Left colon (tissue), 2 donors: ENCODE measurements at places on chromosomes 12 and 14. TPM values are rescaled to one million over a fixed set of nuclear protein-coding genes. Genes with fewer than 3 reads are reported as not detected.

DNA sequence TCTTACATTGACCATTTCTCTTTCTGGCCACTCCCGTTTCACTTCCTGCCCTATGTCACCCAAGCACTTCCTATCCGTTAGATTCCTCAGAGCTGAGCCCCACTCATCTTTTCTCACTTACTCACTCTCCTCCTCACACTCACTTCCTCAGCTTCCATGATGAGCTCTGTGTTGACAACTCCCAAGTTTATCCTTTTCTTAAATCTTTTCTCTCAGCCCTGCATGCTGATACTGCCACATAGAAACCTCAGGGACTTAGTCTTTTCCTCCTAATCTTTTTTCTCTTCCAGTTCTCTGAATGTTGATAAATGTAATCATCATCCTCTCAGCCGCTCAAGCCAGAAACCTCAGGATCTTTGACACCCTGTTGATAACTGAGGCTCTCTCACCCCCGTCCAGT lies 99.6 kb downstream of the ANO6 start:
- no peak for DNase-seq

DNA sequence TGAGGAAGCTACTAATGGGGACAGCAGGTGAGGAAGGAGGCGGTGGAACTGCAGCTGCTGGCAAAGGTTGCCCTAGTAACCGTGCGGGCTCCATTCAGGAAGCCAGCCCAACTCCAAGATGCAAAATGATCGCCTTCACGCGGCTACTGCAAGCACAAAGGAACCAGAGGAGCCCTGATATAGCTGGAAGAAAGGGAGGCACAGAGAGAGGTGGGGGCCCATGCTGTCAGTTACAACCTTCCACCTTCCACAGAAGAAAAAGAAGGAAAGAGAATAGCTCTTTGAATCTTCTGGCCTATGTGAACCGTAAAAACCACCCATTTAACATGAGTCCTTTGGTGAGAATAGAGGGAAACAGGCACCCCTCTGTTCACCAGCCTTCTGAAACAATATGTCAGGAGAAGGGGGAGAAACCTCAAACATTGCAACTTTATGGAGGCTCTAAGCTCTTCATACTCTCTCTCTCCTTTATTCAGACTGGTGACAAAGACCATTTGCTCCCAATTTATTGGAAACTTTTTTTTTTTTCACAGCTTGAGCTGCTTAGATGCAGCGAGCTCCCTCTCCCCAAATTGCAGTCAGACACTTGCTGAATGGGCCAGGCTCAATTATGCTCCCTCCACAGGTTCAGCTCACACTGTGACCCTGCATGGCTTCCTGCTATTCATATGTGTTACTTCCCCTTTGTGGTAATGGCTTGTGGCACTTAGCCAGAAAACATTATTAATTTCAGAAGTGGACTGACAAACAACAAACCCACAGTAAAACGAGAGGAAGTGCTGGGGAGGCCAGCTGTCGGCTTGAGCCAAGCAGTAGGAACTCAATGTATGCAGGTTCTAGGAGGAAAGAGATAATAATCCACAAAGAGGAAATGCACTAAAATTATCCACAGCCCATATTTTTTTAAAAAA lies 6.2 kb downstream of the DUSP6 start:
- DNase-seq = peak; percentile 71

Gene PHETA1
- total RNA-seq = 39.1 TPM

DNA sequence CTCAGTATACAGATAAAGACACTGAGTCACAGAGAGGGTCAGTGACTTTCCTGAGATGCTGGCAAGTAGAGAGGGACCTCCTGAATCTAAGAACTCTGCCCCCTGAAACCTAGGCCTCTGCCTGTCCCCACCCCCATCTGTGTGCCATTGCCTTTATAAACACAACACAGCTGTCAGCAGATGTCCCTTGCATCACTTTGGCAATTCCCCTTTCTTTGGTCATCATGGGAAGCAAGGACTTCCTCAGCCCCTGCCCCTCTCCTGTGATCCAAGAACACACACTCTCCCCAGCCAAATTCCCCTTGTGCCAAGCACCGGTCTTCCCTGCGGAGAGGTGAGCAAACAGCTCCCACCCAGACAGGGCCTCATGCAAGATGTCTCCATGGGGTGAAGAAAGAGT lies 8.3 kb downstream of the TSPAN11 start:
- DNase-seq = no peak

DNA sequence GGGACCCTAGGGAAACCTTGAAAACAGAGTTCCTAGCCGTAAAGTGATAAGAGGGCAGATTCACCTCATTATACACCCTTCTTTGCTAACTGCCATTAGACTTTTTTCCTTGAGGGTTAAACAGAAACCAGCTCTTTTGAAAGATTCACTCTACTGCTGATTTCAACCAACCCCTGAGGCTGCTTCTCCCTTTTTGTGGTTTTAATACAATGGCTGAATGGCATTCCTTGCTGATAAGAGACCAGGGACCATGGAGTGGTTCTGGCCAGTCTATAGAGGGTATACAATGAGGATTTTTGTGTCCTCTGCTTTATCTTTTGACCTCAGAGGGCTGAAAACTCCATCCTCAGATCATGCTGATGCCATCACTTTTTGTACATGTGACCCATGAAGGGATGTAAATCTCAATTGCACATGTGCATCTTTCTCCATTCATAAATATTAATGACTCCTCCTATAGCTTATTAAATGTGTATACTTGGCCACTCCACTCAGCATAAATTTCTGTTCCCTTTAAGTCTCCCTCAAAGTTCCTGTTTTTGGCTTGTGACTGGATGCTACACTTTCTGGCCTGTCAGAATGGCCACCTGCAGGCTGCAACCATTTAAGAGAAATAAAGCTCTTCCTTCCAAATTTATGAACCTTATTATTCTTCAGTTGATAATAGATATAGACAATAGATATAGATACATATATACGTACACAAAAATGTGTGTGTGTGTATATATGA lies 233.8 kb upstream of the SEL1L start:
- DNase-seq = no peak

GRCh38 chr12:116609319-116610114 lies 50.3 kb downstream of the MAP1LC3B2 start:
- DNase-seq = peak; percentile 29

GRCh38 chr14:96318836-96319235 lies 44.3 kb downstream of the ATG2B start:
- DNase-seq = no peak

Gene KLRC3
- total RNA-seq = not detected
